ENCODE measurements at places on chromosomes 5 and 9.

- no peak for DNase-seq
Measured at GRCh38 chr9:115694991-115695390, 458.6 kb upstream of the PAPPA start.

DNA sequence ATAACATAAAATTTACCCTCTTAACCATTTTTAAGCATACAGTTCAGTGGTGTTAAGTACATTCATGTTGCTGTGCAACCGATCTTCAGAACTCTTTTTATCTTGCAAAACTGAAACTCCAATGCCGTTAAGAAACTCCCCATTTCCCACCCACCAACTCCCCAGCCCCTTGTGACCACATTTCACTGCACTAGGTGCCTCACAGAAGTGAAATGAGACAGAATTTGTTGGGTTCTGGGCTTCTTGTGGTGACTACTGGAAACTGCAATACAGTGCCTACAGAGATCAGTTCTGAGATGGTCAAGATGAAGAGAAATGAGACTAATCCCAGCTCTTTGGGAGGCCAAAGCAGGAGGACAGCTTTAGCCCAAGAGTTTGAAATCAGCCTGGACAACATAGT lies 202.1 kb upstream of the SLC30A5 start:
- DNase-seq = no peak

DNA sequence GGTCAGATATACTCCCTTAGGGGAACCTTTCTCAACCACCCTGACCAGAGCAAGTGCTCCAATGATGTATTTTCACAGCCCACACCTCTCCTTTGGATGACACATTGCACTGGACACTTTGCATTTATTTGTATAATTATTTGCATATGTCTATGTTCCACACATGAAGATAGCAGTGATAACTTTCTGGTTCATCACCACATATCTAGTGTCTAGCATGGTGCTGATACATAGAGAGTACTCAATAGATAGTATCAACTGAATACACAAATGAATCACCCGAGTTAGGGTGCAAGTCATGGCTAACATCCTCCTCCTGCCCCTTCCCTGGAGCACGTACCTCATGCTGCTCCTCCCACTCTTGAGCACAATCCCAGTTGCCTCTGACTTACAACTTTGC lies 617.6 kb downstream of the EBF1 start:
- DNase-seq = no peak

GRCh38 chr9:128231638-128232527 lies 28.7 kb downstream of the DNM1 start:
- DNase-seq = no peak
